Suprapubic skin (tissue), 4 donors: ENCODE measurements at places on chromosomes 1 and 21.

- no peak for DNase-seq
Measured at GRCh38 chr1:25190260-25190659, 42.0 kb downstream of the SYF2 start.

DNA sequence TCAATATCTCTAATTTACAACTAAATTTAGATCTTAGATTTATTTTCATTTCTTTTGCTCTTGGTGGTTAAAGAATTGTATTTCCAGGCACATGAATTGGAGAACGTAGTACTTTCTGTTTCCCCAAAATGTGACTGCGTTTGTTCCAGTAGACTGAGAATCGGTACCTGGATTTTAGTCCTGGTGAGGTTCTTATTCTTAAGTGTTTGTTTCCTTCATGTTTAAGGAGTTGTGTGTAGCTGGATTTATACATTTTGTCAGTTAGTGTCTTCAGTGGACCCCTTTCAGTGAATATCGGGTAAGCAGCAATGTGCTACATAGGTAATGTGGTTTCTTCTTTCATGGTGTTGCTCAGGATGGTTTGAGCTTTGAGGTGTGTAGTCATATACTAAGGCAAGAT, 6.8 kb downstream of the MIER1 start:
- DNase-seq = no peak

DNA sequence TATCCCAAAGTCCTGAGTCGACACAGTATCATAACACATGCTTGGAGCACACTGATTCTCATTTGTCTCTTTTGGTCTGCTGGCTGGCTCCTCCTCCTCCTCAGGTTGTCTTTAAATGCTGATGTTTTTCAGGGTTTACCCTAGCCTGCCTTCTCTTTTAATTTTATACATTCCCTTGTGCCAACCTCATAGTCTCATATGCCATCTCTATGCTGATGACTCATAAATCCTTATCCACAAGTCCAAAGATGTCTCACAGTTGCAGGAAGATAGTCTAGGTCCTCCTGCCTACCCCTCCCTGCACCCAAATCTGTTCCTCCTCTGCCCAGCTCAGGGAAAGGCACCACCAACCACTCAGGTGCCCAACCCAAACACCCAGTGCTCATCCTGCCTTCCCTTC, 108.3 kb downstream of the SIPA1L2 start:
- DNase-seq = no peak

- no peak for DNase-seq
Measured at GRCh38 chr1:64537942-64538341, 68.0 kb downstream of the CACHD1 start.

GRCh38 chr1:24963099-24963872, 33.2 kb upstream of the RUNX3 start:
- DNase-seq = no peak

DNA sequence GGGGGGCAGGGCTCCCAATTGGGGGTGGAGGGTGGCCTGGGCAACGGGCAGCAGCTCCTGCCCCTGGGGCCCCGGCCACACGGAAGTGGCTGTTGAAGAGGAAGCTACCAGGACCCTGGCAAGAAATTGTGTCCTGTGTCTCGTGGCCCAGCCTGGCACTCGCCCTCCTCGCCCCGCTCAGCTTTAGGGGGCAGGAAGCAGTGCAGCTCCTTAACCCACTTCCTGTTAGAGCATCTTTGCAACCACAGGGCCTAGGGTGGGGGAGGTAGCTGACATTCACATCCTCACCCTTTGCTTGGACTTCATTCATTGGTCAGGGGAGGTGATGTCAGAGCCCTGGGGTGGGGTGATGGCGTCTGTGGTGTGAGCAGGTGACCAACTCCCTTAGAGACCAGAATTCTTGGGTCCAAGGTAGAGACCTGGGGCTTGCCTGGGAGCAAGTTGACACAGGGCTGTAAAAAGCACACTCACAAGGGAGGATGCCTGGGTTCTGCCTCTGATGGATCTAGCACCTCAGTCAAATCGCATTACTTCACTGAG, at the start of gene ARHGAP30:
Gene ARHGAP30 (minus strand): TSS at position 161 of the 540 bp plus-strand sequence. CDS start 267 bp downstream, outside the sequence.
- DNase-seq = no peak

DNA sequence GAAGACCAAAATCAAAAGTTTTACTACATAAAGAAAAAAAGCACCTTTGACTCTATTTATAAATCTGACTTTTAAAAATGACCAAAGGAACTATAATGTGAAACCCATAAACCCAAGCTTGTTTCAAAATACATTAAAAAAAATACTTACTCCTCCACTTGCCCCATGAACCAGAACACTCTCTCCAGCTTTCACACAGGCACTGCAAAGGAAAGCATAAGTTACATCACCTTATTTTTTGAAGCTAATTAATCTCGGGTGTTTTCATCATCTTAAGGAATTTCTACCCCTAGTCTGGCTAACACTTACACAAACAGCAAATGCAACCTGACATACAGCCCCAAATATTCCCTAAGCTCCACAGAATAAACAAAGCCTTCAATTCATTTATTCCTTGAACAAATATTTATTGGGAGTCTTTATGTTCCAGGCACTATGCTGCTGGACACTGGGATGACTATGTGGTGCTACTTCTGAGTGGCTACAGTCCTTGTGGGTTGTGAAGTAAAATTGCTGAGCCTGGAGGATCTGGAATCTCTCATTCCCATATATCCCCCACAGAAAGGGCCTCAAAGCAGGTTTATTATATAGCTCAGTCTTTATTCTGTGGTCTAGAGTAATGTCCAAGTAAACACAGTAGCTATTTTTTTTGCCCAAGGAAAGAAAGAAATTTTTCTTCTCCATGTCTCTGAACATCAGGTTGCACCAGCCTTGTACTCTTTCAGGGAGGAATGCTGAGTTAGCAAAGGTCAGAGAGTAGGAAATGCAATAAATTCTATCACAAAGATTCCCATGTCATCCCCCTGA, 18.2 kb downstream of the CRYZ start:
- DNase-seq = no peak

DNA sequence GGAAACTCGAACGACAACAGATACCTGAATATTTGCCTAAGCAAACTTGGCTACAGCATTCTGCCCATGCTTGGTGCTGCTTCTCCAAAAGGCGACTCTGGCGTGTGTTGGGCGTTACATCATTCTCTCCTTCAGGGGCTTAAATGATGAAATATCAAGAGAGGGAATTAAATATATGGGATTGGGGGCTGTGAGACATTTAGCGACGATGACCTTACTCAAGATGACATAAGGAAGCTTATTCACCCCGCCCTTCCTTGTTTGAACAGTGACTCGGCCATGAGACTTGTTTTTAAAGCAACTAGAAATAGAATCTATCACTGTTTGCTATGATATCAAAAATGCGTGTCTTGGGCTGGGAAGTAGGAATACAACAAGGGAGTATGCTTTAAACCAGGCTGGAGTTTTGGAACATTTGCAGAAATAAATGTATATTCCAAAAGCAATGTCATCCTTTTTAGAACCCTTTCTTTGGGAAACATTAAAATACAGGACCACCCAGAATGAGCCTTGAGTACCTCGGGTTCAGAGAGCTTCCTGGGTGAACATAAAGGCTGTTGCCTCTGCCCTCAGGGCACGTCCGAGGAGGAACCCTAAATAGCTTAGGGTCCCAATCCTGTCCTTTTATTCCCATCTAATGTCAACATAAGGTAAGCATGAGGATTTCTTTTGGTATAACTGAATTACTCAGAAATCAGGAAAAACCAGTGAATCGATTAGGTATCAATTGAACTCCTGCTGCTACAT, 123.3 kb upstream of the SLC45A1 start:
- no peak for DNase-seq

GRCh38 chr1:19325368-19325957, 13.3 kb downstream of the SLC66A1 start:
- DNase-seq = no peak

DNA sequence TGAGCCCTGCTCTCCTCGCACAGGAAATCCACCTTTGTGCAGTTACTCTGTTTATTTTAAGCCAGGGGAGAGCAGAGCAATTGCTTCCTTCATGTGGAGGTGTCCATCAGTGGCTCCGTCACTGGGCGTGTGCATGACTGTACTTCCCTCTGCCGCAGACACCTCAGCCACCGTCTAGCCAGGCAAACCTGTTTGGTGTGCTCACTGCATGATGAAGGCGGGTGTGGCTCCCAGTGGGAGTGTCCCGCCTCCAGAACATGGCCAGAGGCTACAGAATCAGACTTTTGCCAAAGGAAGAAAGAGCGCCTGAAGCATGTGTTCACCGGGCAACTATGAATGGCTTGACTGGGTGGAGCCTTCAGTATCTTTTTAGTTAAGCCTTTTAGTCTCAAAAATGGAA, 26.1 kb upstream of the LAMC2 start:
- no peak for DNase-seq
